Left lung (tissue), 14 donors: ENCODE measurements at places on chromosomes 4 and X. TPM values are rescaled to one million over a fixed set of nuclear protein-coding genes. Genes with fewer than 3 reads are reported as not detected.

- DNase-seq = peak; percentile 31
Observed at GRCh38 chr4:166421556-166422156, 548.6 kb downstream of the TLL1 start.

ZNF185 gene
- 20.6 TPM for polyA plus RNA-seq

AMTN gene
- not detected for polyA plus RNA-seq

- DNase-seq = no peak
Observed at GRCh38 chr4:186604124-186604807, 48.9 kb upstream of the MTNR1A start.

DNA sequence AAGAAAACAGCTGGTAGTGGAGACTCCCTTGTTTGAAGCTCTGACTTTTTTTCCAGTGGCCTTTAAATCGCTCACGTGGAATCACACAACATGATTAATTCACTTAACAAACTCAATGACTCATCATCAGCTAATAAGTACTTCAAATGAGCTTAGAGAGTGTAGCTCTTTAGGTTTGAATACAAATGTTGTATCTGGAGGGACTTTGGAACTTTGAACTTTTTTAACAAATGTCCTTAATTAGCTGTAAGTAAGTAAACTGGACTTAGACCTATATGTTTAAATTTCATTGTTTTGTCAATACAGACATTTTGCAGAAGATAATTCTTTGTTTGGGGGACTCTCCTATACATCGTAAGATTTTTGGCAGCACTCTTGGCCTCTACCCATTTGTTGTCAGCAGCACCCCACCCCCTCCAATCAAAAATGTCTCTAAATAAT lies 581.1 kb downstream of the SPRY1 start:
- DNase-seq = no peak

DNA sequence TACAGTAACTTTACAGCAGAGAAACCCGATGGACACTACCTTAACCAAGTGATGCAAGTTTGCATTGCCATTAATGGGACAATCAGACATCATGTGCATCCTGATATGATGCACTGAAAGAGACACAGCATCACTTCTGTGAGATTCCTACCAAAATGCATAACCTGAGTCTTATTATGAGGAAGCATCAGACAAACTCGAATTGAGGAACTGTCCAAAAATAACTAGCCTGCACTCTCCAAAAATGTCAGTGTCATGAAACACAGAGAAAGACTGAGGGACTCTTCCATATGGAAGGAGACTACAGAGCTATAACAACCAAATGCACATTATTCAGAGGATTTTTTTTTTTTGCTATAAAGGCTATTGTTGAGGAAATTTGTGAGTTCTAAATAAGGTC lies 66.6 kb upstream of the IQSEC2 start:
- DNase-seq = no peak

DNA sequence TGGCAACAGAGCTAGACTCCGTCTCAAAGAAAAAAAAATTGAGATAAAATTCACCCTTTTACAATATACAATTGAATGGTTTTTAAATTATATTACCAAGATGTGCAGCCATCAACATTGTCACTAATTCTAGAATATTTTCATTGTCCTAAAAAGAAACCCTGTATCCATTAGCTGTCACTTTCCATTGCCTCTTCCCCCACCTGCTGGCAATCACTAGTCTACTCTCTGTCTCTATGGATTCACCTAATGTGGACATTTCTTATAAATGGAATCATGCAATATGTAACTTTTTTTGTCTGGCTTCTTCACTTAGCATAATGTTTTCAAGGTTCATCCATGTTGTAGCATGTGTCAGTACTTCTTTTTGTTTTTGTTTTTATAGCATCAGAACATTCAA lies 20.8 kb downstream of the ABHD18 start:
- no peak for DNase-seq

- DNase-seq = no peak
Observed at GRCh38 chr4:55312489-55313101, 33.4 kb upstream of the SRD5A3 start.

PLAC8 gene
- 6.1 TPM for polyA plus RNA-seq

- no peak for DNase-seq
Observed at GRCh38 chr4:134202166-134202956, 772 bp upstream of the PABPC4L start.

DNA sequence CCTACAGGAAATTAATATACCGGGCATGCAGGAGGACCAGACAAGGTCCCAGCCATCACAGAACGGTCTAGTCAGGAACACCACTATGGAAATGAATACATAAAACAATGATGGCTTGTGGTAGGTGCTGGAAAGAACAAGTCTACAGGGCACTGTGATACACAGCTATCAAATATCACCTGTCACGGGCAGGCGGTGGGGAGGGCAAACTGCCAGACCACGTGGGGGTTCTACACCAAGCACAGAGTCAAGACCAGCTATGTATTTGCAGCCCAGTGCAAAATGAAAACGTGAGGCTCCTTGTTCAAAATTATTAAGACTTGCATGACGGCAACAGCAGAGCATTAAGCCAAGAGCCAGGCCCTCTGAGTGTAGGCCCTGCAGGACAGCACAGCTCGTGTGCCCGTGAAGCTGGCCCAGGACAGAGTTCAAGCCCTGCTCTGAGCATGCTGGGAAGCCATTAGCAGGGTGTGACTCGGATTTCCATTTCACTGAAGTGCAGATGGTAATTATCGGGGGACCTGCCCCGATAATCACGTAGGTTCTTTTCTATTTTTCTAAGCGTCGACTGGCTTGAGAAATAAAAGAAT lies 83.6 kb downstream of the JAKMIP1 start:
- DNase-seq = no peak

DNA sequence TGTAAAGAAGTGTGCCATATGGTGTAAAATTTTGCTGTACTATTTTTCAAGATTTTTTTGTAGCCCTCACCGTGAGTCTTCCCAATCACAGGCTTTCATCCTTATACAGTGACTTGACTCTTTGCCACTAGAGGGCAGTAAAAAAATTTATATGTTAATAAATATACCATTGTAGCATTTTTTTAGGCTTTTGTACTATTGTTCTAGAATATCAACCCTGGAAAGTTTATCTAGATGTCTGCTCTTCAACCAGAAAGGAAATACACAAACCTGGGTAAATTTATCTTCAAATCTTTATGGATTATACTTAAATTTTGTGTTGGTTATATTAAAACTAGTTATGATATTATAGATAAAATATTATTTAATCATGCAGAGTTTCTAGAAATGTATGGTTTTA lies 235.3 kb downstream of the TENM3 start:
- DNase-seq = no peak

GRCh38 chr4:9901257-9901656 lies 119.8 kb downstream of the DRD5 start:
- DNase-seq = no peak

RS1 gene
- 0.15 TPM for polyA plus RNA-seq

DNA sequence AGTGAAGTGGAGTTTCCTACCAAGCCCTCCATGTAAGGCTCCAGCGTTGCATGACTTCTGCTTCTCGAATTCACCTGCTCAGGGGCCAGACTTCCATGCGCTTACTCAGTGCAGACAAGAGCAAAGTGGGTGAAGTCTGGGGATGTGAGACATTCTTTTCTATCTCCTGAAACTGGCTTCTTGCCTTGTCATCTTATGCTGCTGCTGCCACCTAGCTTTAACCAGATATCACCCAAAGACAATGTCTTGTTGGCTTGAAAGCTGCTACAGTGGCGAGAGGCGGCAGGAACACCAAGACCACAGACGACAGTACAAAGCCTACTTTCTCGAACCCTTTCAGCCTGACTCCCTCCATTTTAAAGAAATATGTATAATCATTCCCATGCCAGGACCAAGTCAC lies 103.6 kb upstream of the ADGRG2 start:
- DNase-seq = no peak

CXorf49B gene
- not detected for polyA plus RNA-seq

DNA sequence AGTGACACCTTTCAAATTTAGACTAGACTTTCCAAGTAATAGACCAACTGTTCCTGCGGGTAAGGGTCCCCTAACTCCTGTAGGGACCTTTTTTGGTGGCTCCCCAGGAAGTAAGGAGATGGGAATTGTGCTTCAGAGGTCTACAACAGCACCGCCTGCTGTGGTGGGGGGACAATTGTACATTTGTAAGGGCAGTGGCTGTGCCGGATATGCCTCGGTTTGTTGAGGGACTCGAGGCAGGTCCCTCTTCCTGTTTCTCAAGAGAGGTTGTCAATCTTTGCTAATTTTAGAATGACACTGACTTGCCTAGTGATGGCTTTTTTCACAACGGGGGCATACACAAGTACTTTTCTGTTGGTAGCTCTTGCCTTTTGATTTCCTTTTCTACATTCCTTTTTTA lies 15.5 kb upstream of the HSD17B11 start:
- DNase-seq = no peak

DNA sequence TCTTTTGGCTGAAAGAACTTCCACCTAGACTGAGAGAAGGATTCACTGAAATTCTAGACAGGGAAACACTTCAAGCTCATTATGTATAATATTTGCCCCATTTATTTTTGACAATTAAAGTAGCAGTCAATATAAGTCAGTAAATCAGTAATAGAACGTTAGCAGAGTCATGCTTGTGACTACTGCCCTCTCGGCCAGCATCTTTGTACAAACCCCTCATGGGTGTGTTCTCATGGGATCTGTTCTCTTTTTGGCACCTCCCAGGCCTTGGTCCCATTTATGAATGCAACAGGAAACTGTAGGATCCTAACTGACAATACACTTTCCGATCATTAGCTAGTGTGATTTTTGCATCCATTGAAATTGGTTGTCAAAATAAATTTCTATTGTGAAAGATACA lies 2.9 kb downstream of the MSL3 start:
- no peak for DNase-seq

GRCh38 chr4:13765539-13765938 lies 138.0 kb upstream of the BOD1L1 start:
- DNase-seq = no peak

DNA sequence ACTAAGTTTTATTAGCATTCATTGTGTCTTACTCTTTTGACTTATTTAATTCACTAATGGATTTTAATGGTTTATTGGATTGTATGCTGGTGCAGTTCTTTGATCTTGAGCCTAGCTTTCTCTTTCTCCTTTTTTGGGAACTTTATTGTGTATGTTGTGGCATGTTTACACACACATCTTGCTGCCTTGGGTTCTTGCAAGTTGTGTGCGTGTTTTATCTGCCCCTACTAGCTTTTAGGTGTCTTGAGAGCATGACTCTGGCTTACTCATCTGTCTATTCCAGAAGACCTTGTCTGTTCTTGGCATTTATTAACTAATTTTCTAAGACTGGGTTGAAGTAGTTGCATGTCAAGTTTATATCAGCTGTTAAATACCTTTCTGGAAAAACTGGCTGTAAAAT lies 2.7 kb downstream of the TMEM165 start:
- no peak for DNase-seq

GRCh38 chr4:59608466-59608865 lies 1591.7 kb upstream of the ADGRL3 start:
- no peak for DNase-seq

DNA sequence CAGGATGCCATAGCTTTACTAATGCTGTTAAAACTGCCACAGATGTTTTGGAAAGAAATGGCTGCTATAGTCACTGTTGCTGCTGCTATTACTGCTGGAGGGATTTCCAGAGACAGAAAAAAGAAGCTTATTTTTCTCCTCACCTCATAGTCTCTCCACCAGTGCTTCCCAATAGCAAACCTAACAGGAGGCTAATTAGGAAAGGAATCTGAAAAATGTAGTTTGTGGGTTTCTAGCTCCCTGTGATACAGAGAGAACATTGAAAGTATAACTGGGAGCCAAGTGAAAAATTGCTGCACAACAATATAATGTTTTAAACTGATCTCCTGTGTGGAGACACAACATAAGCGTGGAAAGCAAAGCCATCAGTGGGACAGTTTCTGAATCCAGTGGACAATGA lies 8.6 kb upstream of the TSPAN7 start:
- no peak for DNase-seq

DNA sequence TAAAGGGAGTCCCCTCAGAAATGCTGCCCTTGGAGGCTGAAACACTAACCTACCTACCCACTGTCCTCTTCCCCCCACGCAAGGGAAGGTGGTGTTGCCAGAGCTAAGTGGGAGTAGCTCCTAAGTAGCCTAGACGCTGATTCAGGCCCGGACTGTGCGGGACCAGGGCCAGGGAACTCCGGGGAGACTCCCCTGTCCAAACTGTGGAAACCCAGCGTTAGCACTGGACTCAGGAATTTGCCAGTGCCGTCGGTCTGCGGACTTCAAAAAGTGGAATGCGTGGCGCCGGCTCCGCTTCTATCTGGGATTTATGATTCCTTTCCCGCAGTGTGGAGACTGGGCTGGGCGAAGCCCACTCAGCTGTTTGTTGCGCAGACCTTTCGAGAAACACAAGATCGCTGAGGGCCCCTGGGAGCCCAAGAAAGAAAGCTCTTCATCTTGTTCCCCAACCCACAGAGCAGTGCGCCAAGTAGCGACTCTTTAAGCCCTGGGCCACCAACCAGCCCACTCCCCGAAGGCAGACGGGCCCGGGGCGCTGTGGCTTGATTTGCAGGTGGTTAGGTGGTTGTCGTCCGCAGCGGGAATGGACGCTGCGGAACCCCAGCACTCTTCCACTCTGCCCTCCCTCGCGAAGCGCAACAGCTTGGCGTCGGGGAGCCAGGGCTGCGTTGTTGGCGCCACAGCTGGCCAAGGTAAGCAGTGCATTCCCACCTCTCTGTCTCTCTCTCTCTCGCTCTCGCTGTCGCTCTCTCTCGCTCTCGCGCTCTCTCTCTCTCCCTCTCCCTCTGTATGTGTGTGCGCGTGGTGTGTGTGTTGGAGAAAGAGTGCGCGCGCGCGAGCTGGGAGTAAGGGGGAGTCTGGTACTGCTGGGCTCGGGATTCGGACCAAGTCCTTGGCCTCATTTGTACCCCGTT lies 2.0 kb downstream of the TMEM255A start:
- peak; percentile 82 for DNase-seq

DNA sequence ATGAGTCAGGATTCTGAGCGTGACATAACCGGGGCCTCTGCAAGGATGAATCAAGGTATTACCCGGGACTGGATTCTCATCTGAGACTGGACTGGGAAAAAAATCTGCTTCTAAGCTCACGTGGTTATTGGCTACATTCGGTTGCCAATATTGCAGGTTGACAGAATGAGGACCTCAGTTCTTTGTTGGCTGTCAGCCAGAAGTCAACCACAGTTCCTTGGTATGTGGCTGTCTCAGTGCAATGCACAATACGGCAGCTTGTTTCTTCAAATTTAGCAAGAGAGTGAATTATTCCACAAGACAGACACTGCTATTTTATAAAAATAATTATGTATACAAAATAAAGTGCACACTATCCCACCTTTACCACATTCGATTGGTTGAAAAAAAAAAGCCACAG lies 424.2 kb downstream of the KLHL4 start:
- no peak for DNase-seq

GRCh38 chrX:12866451-12867377 lies at the start of gene TLR7:
Gene TLR7 (plus strand): TSS chrX:12867072. CDS start chrX:12867579, 507 bp downstream.
- no peak for DNase-seq
